ENCODE measurements at places on chromosomes 1 and 21.

DNA sequence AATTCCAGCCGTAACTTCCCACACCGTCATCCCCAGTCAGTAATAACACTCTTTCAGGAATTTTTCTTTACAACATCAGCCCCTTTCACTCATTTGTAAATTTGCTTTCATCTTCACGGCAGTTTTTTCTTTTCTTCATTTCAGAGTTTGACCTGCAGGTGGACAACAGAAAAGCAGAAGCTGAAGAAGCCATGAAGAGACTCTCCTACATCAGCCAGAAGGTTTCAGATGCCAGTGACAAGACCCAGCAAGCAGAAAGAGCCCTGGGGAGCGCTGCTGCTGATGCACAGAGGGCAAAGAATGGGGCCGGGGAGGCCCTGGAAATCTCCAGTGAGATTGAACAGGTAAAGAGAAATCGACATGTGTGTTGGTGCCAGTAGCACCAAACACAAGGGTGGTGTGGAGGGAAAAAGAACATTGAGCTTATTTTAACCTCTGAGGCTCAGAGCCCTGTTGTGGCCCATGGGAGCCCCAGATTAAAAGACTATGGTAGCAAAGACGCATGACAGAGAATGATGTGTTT lies 53.2 kb downstream of the LAMC2 start:
- no peak for DNase-seq

DNA sequence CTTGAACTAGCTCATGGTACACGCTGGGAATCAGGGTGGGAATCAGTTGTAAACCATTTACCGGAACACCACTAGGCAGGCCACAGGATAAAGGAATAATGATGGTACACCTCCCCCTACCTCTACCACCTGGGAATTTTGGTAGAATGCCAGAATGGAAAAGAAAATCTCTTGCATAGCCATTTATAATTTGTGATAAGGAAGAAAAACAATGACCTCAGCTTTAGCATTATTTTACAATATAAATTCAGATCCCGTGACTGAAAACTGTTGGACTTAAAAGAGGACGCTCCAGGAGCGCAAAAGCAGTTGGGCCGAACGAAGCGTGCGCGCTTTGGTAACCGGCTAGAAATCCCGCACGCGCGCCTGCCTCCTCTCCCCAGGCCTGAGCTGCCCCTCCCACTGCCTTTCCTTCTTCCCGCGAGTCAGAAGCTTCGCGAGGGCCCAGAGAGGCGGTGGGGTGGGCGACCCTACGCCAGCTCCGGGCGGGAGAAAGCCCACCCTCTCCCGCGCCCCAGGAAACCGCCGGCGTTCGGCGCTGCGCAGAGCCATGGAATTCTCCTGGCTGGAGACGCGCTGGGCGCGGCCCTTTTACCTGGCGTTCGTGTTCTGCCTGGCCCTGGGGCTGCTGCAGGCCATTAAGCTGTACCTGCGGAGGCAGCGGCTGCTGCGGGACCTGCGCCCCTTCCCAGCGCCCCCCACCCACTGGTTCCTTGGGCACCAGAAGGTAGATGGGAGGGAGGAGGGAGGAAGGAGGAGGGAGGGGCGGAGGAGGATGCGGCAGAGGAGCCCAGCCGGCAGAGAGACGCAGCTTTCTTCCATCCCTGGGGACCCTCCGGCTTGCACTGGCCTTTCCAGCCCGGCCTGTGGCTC lies at the start of gene CYP4X1:
Gene CYP4X1 (plus strand): TSS at position 402 of the 873 bp plus-strand sequence. CDS start 149 bp downstream, at position 551.
- DNase-seq, result peak; percentile 38

DNA sequence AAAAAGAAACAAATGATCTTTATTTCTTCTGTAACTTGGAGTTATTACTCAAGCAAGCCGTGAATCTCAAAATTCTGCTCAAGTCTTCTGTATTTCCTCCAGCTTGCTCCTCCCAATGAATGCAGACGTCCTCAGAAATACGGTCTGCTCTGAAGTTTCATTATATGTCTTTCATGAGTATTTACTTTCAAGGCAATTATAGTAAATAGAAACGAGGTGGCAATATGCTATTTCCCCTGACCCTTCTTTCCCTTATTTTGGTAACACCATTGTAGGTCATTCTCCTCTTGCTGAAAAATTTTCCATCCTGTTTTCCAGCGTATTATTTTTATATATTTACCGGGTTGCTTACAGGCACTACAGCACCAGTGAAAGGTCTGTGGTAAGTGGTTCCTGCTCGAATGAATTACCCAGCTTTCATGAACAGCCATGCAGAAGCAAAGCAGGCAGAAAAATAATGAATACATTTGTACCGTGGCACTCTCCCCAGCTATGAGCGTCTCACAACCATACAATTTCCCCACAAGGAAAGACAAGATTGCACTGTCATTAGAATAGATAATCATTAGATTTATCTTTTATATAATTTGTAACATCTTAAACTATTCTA lies 350.9 kb upstream of the PKN2 start:
- no peak for DNase-seq

DNA sequence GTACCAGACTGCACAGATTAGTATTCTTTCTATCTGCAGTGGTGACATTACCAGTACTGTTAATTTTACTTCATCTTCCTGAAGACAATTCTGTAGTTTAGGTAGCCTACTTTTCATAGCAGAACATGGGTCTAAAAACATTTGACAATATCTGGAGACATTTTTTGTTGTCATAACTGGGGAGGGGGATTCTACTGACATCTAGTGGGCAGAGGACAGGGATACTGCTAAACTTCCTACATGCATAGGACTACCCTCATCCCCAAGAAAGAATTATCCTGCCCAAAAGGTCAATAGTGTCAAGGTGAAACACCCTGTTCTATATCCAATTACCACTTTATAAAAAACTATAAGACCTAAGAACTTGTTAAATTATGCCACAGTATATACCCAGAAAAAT lies 3.4 kb upstream of the ARHGAP29 start:
- DNase-seq, result peak; percentile 53

DNA sequence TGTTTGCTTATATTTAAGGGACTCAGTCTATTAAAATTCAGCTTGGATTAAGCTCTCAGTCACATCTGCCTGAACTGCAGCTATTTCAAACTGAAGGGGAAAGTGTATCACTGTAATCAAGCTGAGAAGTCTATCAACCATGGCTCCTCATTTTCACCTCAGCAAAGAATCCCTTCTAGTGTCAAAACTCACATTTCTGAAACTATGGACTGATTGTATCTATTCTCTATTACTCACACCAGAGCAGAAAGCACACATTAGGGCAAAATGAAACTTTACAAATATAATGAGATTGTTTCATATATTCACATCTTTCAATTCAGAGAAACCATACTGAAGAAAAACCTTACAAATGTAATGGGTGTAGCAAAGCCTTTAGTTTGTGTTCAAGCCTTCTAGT lies 14.6 kb upstream of the C1orf146 start:
- DNase-seq, result no peak

DNA sequence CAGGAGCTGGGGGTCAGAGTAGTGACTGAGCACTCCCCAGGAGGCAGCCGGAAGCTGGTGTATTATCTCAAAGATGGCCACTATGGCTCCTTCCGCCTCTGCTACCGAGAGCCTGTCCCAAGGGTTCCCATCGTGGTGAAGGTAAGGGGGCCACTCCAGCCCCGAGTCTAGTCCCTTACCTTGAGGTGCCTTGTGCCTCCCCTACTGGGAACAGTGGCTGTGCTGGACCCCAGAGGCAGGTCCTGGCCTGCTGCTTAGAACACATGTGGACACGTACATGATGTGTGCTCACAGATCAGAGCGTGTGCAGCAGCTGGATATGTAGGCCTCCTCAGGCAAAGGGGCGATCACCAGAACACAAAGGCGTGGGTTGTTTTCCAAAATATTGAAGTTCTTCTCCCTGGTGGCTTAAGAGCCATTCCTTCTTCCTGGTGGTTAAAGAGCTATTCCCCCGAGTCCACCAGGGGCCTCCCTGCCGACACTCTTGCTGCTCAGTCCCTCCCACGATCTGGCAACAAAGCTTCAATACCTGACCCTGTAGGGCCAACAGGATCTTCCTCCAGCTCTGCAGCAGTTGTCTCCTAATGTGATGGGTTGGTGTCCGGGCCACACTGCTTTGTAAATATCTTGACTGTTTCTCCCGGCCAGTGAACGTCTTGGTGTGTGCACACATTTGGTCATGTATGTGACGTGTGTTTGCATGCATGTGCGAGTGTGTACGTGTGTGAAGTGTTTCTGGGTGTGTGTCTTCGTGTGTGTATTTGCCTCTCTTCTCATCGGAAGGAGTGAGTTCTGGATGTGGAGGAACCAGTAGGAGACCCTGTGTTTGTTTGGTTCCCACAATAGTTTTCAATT lies 68.4 kb upstream of the TINAGL1 start:
- DNase-seq, result no peak

GRCh38 chr21:40783404-40783803 lies 63.6 kb downstream of the DSCAM start:
- DNase-seq, result no peak

DNA sequence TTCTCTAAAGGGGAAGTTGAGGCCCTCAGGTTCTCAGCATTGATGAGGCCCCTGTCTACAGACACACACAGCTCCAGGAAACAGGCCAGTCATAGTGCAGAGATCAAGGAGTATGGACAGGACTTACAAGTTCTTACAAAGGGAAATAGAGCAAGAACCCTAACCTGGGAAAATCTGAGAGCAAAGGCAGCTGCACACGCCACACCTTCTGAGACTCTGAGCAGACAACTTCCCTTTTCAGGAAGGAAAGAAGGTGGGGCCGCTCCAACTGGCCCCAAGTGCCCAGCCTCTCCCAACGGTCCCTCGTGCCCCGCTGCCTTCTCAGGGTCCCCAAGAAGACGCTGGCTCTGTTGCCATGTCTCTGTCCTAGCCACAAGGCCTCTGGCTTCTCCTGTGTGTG lies 3.6 kb downstream of the NOC2L start:
- DNase-seq, result no peak

DNA sequence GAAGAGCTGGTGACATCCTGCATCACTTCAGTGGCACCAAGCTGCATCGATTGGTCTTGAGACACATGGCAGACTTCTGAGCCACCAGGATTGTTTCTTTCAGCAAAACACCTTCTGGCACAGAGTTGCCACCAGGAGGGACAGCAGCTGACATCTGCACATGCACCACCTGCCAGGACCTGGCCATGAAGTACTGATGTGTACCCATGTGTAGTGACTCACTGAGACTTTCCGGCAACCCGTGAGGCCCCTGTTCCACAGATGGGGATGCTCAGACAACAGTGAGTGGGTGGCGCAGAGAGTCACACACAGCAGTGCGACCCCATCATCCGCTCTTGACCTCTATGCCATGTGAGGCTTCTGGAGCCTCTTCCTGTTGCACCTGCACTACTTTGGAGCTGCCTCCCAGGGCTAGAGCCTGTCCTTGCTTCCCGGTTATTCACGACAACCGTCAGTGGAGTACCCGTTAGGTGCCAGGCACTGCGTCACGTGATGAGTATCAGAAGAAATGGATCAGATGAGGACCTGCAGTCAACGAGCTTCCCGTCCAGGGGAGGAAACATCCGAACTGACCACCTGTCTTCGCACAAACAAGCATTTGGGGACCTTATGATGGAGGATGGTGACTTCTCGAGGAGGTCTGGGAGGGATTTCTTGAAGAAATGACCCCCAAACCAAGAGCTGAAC lies 80.5 kb upstream of the VAMP3 start:
- DNase-seq, result no peak

DNA sequence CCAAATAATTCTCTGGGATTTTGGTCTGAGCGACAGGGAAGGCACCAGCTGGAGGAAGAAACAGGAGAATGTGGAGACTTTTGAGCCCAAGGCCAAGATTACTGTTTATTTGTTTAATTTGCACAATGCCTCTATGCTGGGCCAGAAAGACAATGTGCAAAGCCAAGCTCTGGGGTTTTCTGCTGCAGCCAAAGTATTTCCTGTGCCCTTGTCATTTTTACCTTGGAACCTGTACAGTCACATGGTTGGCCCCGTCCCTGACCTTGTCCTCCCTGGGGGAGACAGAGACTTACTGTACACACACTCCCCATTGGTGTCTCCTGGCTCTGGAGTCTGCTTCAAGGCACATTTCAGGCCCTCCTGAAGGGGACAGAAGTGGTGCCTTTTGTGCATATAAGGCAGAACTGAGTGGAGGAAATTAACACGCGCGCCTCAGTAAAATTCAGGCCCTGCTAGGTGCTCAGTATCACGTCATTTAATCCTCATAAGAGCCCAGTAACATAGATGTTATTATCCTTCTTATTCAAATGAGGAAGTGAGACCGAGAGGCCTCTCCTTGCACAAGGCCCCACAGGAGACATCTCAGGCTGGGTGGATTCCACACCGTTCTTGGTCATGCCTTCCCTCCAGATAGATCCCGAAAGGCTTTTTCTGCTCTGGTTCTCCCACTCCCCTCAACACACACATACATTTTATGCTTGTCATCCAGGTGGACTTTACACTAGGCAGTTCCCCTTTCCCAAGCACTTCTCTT lies 21.1 kb downstream of the C1orf115 start:
- DNase-seq, result no peak

GRCh38 chr1:30872948-30873263 lies 35.7 kb downstream of the SDC3 start:
- DNase-seq, result no peak

GRCh38 chr1:47781171-47781959 lies 215.8 kb downstream of the TRABD2B start:
- DNase-seq, result peak; percentile 33

GRCh38 chr1:63797056-63797726 lies 23.4 kb downstream of the ROR1 start:
- no peak for DNase-seq

DNA sequence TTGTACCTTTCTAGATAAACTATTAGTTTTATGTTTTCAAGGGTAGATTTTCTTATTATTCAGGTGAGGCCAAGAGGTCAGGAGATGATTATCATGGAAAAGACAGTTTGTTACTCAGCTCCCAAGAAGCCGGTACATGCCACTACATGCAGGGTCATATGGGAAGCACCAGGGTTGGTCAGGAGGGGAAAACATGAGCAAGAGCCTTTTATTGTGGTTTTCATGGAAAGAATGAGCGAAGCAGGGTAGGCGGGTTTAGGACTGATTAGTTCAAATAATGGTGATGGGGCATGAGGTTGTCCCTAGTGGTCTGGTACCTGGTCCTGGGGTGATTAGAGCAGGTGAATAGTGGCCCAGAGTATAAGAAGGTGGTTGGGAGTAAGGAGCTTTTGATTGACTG lies 189.9 kb downstream of the APP start:
- DNase-seq, result no peak

- DNase-seq, result no peak
Observed at GRCh38 chr1:86991549-86992186, 77.2 kb downstream of the HS2ST1 start.

- DNase-seq, result no peak
Observed at GRCh38 chr1:15282810-15283474, 35.9 kb downstream of the FHAD1 start.

Data from NCI-H345 (cell line).